ENCODE measurements at places on chromosomes 11 and 22.

DNA sequence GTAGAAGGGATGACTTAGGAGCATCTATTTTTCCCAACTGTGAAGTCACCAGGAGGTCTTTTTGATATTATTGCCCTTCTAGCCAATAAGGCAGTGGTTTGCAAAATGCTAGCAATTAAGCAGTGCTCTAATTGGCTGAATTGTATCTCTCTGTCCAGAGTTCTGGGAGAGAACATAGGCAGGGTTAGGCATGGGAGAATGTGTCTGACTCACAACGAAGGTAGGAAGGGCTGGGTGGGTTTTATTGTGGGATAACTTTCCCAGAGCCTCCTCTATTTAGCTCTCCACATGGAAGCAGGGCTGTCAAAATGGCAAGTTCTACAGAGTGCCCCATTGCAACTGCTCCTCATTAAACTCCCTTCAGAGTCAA, 415.9 kb upstream of the CADM1 start:
- peak; percentile 69 for DNase-seq

GRCh38 chr11:10680956-10681487, 12.5 kb downstream of the IRAG1 start:
- no peak for DNase-seq

- peak; percentile 56 for DNase-seq
These were observed 397.0 kb downstream of the NTM start for GRCh38 chr11:131767421-131767820.

DNA sequence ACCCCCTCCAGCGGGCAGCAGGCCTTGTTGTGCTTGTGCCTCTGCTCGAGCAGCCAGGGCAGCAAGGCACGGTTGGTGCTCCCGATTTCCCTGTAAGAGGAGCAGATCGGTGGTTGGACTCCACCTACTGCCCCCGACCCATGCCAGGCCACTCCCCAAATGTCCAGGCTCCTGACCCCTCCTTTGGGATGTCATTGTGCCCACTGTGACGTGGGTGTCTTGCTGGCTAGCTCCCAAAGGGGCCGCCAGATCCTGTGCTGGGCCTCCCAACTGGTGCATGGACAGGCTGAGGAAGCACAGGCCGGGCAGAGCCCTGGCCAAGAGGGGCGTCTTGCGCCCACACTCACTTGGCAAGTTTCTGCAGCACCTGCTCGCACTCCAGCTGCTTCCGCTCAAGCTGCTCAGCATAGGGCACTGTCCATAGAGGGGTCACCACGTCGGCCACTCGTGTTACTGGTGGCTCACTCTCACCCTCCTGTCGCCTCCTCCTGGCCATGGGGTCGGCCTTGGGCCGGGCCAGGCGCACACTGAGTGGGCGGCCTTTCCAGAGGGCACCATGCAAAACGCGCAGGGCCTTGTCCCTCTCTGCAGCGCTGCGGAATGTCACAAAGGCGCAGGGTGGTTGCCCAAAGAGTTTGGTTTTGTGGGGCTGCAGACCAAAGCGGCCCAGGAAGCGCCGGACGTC, at the start of gene RANBP1:
Gene RANBP1 (plus strand): TSS at position 414 of the 685 bp plus-strand sequence. CDS start 81 bp downstream, at position 495.
- no peak for DNase-seq

- DNase-seq: no peak
These were observed 80.1 kb upstream of the ALX4 start for GRCh38 chr11:44389963-44390605.

DNA sequence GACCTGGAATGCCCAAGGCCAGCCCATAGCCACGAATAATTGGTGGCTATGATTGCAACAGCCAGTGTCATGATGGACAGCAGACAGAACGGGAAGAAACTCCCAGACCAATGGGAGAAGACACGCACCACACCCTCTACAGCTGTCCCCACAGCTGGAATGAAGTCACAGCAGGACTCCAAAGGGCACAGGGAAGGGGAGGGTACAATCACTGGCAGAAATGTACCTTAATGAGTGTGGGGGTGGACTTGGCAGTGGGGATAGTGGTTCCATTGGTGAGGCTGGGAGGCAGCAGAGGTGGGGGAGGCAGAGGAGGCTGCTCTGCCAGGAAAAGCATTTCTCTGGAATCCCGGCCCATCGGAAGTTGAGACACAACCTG, 52.9 kb downstream of the SGSM3 start:
- no peak for DNase-seq

DNA sequence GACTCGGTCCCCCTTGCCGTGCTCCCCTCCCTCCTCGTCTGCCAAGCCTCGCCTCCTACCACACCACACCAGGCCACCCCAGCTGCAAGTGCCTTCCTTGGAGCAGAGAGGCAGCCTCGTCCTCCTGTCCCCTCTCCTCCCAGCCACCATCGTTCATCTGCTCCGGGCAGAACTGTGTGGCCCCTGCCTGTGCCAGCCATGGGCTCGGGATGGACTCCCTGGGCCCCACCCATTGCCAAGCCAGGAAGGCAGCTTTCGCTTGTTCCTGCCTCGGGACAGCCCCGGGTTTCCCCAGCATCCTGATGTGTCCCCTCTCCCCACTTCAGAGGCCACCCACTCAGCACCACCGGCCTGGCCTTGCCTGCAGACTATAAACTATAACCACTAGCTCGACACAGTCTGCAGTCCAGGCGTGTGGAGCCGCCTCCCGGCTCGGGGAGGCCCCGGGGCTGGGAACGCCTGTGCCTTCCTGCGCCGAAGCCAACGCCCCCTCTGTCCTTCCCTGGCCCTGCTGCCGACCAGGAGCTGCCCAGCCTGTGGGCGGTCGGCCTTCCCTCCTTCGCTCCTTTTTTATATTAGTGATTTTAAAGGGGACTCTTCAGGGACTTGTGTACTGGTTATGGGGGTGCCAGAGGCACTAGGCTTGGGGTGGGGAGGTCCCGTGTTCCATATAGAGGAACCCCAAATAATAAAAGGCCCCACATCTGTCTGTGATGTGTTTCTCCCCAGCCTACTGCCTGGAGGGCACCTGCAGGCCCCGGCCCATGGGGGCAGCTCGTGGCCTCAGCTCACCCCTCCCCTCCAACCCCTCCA, 29.8 kb downstream of the CAPN1 start:
- no peak for DNase-seq

DNA sequence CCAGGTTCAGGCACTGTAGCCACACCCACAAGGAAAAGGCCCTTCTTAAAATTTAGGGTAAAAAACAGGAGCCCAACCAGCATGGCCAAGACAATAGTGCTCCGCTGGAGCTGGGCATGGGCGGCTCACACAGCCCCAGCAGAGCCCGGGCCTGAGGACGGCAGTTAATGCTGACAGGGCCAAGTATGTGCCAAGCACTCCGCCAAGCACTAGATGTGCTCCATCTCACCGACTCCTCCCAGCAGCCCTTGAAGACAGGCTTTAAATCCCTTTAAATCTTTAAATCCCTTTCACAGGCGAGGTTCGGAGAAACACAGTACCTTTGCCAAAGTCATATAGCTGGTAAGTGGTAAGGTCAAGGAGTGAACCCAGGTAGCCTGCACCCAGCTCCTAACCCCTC, 4.8 kb downstream of the ARFGAP2 start:
- DNase-seq: no peak

- DNase-seq: no peak
These were observed 62.2 kb upstream of the SOX6 start for GRCh38 chr11:16418428-16419097.

GRCh38 chr22:46763051-46763705, 728 bp downstream of the TBC1D22A start:
- no peak for DNase-seq

DNA sequence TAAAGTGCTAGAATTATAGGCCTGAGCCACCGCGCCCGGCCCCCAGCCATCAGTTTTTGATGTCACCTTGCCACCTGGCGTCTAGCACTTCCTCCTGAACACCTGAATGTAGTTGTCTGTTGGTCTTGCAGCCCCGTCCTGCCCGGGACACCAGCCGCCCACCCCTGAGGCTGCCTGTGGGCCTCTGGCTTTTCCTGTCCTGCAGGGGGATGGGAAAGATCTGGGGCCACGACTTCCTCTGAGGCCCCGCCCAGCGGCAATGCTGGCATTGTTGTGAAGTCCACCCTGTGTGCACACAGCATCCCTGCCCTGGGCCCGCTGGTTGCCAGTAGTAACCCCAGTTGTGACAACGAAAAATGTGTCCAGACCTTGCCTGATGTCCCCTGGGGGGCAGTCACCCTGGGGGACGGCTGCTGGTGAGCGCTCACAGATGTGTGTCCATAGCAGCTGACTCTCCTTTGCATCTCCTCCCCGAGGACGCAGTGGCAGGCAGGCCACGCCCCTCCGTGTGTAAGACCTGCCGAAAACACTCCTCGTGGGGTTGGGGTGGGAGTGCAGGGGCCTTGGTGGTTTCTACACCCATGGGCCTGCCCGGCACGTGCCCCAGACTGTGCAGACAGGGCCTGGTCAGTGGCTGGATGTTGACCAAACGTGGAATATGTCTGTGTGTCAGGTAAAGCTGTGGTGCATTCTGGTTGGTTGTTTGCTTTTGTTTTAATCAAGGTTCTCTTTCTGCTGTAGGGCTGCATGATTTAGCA, 6.8 kb downstream of the SELENOO start:
- no peak for DNase-seq

DNA sequence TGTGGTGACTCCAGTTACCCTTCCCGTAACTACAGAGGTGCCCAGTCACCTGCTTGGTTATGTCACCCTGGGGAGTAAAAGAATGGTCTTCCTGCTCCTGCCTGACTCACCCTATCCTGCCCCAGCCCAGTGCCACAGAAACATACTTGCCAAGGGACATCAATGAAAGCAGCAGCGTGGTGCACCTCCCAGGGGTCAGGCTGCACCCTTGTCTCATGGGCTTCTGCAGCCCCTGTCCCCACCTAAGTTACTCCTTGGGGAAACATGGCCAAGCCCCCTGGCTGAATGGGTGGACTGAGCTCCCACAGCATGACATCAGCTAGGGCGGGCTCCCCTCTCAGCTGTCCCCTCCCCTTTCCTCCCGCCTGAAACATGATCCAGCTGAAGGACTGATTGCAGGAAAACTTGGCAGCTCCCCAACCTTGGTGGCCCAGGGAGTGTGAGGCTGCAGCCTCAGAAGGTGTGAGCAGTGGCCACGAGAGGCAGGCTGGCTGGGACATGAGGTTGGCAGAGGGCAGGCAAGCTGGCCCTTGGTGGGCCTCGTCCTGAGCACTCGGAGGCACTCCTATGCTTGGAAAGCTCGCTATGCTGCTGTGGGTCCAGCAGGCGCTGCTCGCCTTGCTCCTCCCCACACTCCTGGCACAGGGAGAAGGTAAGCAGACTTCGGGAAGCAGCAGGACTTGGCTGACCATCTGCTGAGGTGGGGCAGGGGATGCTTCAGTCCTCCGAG, at the start of gene HTR3A:
Gene HTR3A (plus strand): TSS at position 368 of the 730 bp plus-strand sequence. CDS start 218 bp downstream, at position 586.
- no peak for DNase-seq

DNA sequence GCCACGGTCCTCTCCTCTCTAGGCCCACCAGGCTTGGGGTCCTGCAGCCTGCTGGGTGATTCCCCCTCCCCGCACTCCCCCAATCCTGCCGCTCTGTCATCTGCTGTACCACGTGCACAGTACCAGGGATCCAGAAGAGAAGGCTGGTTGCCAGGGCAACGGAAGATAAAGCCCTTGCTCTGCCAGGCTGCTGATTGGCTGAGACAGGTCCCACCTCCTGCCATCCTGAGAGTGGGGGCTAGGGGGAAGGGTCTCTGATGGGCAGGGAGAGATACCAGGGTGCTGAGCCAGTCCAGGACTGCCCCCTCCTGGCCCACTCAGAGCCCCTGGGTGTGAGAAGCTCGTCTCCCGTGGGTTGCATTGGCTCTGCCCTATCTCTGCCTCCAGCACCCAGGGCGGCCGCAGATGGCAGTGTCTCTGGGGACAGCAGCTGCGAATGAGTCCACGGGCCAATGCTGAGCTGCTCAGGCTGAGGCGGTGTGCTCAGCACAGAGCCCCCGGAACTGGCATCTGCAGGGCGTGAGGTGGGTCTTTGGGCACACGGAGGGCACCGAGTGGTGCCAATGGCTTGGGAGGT, at the start of gene SMIM45:
Gene SMIM45 (plus strand): TSS at position 253 of the 577 bp plus-strand sequence.
- no peak for DNase-seq

GRCh38 chr11:125154378-125155099, 10.0 kb upstream of the PKNOX2 start:
- DNase-seq: no peak

GRCh38 chr11:75703695-75704237, 13.9 kb upstream of the MOGAT2 start:
- no peak for DNase-seq

GRCh38 chr22:36424901-36425579, 37.3 kb upstream of the MYH9 start:
- no peak for DNase-seq

GRCh38 chr11:72229925-72230763, 5.6 kb downstream of the INPPL1 start:
- no peak for DNase-seq

GRCh38 chr11:81725701-81726100, 1008.0 kb downstream of the FAM181B start:
- peak; percentile 53 for DNase-seq

GRCh38 chr11:108961095-108961494, 296.2 kb downstream of the DDX10 start:
- DNase-seq: no peak

- DNase-seq: peak; percentile 32
These were observed 59.9 kb downstream of the EIF3M start for GRCh38 chr11:32643526-32643925.
